Calu3 (cell line): ENCODE measurements at places on chromosomes 5 and 9. TPM values are rescaled to one million over a fixed set of nuclear protein-coding genes. Genes with fewer than 3 reads are reported as not detected.

IL4 gene
- total RNA-seq: not detected in 2 replicates

DNA sequence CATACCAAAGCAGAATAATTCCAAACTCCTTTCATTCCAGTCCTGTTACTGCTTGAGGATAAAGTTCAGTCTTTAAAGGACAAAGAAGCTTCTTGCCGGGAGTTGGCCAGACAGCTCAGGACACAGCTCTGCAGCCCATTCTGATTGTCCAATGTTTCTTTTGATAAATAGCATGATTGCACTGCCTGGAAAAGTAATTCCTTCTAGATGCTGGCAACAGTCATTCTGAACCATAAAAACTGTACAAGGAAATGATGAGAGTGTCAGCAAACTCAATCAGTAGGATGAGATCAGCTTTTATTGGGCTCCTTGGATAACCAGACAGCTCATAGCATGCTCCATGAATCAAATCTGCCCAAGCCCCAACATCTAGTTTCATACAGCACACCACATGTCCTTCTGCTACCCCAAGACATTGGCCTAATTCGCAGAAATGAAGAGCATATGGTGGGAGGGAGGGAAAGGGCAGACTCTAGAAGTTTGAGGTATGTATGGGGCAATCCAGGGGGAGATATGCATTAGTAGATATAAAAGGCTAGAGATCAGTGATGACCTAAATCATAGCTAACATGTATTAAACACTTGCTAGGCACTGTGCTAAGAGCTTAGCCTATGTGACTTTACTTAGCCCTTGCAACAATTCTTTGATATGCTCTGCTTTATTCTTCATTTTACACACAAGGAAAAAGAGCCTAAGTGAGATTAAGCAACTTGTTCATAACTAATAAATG is 219.9 kb upstream of the NREP start:
- DNase-seq: no peak

DNA sequence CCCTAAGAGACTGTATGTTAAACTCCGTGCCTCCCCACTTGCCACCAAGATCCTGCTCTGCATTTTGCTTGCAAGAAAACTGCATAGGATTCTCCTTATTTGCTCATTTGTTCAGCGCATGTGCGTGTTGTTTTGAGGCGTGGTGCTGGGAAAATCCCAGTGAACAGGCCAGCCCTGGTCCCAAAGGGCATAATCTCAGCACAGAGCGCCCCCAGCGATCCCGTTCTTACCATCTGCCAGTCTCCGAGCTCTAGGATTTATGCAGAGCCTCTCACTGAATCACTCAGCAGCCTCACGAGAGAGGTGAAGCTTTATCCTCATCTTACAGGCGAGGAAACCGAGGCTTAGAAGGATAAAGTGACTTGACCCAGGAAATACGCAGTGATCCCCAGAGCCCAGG is 11.5 kb downstream of the PRRX2 start:
- no peak for DNase-seq

- peak; percentile 76 for DNase-seq
Observed at GRCh38 chr9:136225748-136226679, 19.6 kb downstream of the QSOX2 start.

DNA sequence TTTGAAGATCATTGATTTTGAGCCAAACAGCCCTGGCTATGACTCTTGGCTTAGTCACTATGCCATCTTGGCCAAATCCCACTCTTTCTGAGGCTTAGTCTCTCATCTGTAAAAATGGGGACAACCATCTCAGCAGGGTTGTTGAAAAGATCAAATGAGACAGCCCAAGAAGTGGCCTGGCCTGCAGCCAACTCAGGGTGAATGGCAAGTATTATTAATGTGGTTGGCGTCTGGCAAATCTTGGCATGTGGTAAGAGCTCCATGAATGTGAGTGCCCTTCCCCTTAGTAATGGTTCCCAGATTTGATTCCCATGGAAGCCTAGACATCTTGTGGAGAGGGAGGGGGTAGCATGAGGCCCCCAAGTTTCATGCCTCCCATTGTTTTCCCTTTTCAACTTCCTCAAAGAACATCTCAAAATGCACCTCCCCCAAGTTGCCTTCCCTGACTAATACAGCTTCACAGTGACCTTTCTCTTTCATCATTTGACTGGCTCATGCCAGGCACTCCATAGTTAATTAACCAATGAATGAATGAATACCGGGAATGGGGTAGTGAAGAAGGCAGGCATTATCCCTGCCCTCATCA is 11.8 kb upstream of the TGFBI start:
- peak; percentile 87 for DNase-seq

DNA sequence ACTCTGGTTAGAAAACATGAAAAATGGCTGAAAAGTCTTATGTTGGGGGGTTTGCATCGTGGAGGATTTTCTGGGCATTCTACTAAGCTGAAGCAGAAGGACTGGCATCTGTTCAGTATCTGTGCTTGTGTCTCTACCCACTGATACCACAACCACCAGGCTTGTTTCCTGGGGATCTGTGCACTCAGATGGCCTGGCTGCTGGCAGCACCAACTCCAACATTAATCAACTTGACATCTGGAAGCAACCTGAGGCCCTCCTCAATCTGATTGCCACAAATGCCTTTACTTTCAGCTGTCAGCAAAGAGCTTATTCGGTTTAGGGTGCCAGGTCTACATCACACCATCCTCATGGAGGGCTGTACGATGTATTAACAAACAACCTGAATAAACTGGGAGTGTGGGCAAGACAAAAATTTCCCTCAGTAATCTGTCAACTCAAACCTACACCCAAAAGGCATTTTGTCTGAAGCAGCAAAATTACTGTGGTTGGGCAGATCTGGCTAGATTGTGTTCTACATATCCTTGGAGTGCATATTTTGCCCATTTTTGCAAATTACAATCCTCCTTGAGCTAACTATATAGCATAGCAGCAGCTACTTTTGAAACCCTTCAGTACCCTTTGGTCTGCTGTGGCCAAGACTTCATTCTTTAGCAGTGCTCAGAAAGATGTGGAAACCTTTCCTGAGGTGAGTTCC is 74.6 kb downstream of the FOXD1 start:
- DNase-seq: no peak

ECM2 gene
- total RNA-seq: not detected in 2 replicates

ELOVL7 gene
- total RNA-seq: 40.5 and 42.7 TPM in 2 replicates

DNA sequence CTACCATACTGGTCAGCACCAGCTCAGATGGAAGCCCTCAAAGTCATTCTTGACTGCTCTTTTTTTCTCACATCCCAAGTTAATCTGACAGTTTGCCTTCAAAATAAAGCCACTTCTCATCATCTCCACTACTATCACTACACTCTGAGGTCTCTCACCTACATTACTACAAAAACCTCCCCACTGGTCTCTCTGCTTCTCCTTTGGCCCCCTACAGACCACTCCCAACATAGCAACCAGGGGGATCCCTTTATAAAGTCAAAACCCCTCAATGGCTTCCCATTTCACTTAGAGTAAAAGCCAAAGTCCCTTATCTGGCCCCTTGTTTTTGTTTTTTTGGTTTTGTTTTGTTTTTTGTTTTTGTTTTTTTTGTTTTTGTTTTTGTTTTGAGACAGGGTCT is 4.6 kb downstream of the ARAP3 start:
- DNase-seq: no peak

SPINK7 gene
- total RNA-seq: not detected in 2 replicates

GRCh38 chr9:125137200-125137599 is 6.1 kb downstream of the SCAI start:
- no peak for DNase-seq

SPATA31A5 gene
- not detected in 2 replicates for total RNA-seq

GRCh38 chr9:130352081-130352480 is 86.5 kb downstream of the HMCN2 start:
- DNase-seq: peak; percentile 28

- DNase-seq: no peak
Observed at GRCh38 chr5:180332051-180332517, 21.1 kb downstream of the GFPT2 start.

GRCh38 chr9:94867281-94867841 is 140.9 kb downstream of the AOPEP start:
- DNase-seq: peak; percentile 70

DNA sequence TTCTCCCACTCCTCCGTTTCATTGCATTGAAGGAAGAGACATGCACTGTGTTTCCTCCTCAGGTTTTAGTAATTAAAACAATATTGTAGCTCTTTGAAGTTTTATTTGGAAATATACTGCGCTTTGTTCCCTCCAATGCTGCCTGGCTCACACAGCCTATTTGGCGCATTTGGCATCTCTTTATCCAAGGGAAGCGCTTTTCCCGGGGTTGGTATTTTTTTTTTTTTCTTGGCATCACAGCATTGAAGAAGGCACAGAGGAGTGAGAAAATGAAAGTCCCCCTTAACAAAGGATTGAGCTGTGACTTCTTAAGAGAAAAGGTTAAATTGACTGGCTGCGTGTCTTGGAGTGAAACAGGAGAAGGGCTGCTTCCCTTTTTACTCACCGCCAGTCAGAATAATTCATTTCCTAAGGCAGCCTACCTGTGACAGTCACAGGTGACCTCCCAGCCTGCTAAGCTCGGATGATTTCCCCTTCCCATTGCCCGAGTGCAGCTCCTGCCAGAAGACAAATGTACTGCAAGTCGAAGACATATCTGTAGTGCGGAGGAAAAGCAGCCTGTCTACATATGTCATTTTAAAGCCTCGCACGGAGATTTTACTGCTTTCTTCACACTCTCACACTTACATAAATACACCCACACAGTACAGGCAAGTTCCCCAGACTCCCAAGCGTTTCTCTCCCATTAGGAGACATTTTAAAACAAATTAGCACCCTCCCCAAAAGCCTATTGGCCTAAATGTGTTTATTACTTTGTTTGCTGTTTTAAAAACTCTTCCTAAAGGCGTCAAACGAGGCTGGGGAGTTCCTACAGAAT is 665.5 kb upstream of the ZNF608 start:
- DNase-seq: peak; percentile 59

SPARC gene
- total RNA-seq: not detected in 2 replicates
